ENCODE measurements at places on chromosomes 12 and 14.

- DNase-seq = no peak
Measured at GRCh38 chr12:132190012-132190755, 45.9 kb downstream of the NOC4L start.

DNA sequence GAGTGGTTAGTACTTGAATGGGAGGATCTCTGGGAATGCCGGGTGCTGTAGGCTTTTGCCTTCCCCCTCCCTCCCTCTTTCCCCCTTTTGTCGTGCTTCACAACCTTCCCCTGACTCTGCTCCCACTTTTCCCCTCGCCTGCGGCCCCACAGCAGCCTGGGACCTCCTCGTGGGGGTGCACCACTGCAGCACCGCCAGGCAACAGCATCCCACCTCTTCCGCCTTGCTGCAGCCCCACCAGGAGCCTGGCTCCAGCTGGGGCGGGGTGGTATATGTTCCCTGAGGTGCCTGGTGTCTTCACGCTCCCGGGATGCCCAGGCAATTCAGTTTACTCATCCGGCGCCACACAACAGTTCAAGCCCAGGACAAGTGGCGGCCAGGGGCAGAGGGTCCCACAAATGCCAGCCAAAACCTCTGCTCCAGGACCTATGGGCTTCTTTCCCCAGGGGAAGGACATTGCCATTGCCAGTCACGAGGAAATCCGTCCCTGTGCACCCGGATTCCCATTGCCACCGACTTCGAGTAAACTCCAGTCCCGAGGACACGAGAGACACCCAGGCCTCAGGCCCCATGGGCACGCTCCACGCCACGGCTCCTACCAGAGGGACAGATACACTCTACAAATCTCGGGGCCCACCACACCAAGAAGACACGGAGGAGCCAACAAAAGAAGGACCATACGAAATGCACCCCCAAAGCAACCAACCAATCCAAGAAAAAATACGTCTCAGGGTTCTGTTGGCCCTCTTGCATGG lies 181.7 kb downstream of the ALG10 start:
- DNase-seq = no peak

DNA sequence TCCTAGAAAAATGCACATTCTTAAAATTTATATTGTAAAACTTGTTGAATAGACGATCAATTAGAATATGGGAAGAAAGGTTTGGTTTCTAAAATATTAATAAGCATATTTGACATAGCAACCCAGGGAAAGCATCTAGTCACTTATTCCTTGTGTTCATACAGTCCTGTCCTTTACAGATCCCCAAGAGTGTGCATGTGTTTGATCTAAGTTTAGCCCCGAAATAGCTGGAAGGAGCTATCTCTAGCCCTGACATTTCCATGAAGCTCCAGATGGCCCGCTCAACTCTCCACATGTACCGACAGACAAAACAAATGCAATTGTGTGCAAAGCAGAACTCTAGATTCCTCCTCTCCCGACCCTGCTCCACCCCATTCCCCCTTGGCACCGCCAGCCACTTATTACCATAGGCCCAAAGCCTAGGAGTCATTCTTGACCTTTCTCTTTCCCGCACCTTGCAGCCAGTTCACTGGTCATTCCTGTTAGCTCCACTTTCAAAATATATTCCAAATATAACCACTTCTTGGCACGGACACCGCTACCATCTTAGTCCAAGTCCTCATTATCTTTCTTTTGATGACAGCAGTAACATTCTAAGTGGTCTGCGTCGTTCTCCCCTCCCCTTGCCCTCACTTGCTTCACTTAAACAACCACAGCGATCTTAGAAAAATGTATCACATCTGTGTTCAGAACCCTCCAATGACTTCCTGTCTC lies 45.4 kb upstream of the GZMB start:
- no peak for DNase-seq

GRCh38 chr12:9928607-9929006 lies 3.6 kb downstream of the CLEC2A start:
- DNase-seq = no peak

- DNase-seq = no peak
Measured at GRCh38 chr14:71320734-71321573, 413.7 kb downstream of the PCNX1 start.

DNA sequence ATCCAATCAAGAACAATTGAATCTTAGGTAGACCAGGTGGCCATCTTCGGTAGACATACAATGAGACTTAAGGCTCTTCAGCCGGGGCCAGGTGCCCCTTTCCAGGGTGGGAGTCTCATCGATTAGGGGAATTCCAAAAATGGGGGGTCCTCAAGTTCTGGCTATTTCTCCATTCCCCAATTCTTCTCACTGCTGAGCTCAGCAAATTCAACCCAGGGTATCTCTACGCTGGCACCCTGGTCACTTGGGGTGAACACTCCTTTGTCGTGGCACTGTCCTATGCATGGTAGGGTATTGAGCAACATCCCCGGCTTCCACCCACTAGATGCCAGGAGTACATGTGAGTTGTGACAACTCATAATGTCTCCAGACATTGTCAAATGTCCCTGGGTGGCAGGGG lies 34.9 kb upstream of the FBXO21 start:
- no peak for DNase-seq

DNA sequence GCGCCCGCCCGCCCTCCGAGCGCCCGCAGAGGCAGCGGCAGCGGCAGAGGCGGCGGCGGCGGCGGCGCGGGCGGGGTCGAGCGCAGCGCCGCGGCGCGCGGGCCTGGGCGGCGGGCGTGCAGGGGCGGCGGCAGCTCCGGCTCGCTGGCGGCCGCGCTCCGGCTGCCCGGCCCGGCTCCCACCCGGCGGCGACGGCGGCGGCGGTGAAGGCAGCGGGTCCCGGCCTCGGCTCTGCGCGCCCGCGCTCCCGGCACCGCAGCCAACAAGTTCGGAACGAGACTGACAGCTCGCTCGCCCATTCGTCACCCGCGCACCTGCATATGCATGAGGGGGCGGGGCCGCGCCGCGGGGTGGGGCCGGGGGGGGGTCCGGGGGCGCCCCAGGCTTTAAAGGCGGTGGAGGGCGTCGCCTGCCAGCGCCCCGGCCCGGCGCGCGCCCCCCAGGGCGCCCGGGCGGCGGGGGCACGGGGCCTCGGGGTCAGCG lies at the start of gene JAG2:
JAG2 (minus strand) TSS at position 281 of the 483 bp plus-strand sequence. CDS start 356 bp downstream, outside the sequence.
- no peak for DNase-seq

DNA sequence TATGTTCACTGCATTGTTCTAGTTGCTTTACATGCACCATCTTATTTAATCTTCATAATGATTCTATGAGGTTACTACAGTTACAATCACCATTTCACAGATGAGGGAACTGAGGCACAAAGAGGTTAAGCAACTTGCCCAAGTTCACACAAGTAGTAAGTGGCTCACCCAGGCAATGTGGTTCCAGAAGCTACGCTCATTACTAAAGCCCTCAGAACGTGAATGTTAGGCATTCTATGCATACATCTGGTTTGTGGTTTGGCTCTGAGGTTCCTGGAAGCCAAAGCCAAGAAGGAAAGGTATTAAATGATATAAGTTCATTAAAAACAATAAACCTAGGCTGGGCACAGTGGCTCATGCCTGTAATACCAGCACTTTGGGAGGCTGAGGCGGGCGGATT lies 14.4 kb upstream of the VRTN start:
- DNase-seq = peak; percentile 61

DNA sequence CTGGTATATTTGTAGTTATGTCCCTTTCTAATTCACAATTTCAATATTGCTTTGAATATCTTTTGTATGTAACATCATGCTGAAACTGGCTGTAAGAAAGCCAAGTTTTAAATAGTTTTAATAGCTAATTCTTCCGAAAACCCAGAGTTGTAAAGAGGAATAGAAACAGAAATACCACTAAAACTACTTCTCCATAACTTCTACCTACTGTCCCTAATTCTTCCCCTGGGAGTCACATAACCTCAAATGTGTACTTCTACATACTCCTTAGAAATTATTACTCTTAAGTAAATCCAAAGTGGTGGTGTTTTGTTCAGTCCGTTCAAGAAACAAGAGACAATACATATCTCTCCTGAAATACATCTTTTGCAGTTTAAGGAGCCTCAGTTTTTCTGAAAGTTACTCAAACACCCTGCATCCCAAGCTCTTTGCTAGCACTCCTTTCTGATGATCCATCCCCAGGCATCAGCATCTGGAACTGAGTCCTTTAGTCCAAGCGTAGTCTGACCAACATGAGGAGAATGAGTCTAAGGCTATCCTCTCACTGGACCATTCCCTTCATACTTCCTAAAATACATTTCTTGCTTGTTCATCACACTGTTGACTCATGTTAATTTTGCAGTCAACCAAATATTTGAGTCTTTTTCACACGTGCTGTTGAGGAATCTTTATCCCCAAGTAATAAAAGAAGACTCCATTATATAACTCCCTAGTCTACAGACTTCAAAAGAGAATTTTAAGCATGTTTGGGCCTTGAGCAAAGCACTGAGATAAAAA lies 214.3 kb upstream of the NUDT4 start:
- no peak for DNase-seq

- DNase-seq = no peak
Measured at GRCh38 chr14:68269136-68269927, 449.8 kb downstream of the RAD51B start.

- DNase-seq = no peak
Measured at GRCh38 chr12:95114766-95115405, 41.5 kb upstream of the NR2C1 start.

DNA sequence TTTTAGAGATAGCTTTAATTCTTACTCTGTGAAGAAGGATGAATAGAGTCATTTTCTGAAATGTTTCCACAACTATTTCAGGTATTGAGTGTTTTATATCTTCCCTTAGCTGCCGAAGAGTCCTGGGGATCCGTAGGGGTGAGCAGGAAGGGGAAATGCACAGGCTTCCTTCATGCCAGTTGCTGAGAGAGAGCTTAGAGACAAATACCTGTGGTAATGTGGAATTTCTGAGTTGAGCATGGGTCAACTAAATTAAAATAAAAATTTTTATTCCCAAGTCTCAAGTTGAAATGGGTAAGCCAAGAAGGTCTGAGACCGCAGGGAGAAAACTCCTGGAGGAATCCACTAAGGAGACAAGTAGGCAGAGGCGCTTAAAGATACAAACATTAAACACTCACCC lies 185.7 kb downstream of the DAD1 start:
- DNase-seq = peak; percentile 31

DNA sequence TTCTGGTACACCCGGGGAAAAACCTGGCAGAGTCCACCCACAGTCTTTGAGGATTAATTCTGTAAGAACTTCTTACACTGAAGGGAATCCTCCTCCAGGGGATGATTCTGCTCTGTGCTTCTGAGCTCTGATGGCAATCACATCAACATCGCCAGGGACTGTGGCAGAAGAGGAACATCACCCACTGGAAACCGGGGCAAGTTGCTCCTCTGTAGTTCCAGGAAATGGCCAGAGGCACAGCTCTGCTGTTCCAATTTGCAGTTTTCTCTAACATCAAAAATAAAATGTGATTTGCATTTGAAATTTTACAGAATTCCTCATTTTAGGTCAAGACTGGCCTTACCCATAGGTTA lies 207.6 kb downstream of the DAD1 start:
- no peak for DNase-seq

DNA sequence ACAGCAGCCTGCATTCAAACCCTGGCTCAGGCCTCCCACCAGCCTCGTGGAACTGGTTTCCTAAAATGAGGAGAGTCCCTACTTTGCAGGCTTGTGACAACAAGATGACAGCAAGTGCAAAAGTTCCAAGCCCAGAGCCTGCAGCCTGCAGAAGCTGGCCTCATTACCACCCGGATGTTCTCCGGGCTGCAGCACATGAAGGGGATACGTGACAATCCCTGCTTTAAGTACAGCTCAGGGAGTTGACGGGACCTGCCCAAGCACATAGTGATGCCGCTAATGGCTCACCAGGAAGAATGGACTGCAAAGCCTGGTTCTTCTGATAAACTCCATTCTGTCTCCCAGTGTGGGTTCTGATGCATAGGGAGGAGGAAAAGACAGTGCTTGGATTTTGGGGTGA lies 15.0 kb downstream of the SSH1 start:
- no peak for DNase-seq

GRCh38 chr14:91322623-91323022 lies 78.1 kb upstream of the GPR68 start:
- DNase-seq = no peak

DNA sequence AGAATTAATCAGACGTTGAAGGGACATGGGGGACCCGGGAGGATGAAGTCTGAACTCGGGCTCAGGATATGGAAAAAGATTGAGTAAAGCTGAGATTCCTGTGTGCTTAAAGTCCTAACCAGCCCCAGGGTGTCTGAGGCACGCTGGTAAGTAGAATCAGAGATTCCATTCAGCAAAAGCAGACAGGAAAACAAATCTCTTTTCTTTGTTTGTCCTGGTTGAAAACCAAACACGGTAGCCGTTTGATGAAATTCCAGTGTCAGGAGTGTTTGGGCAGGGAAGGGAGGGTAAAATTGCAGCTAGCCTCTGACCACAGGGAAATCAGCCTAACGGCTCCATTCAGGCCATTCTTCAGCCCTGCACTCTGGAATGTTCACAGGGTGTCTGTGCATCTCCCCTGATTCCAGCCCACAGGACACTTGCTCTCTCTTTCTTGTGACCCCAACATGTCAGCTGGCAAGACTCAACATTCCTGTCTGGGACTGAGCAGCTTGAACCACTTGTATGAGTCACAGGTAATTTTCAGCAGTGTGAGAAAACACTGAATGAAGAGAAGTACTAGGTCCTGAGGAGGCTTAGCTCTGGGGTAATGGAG lies 31.0 kb downstream of the NINJ2 start:
- peak; percentile 74 for DNase-seq
